ENCODE measurements at places on chromosomes 7 and 10. TPM values are rescaled to one million over a fixed set of nuclear protein-coding genes. Genes with fewer than 3 reads are reported as not detected.

Gene GIMAP8
- polyA plus RNA-seq = 9.4 TPM

- no peak for DNase-seq
Measured at GRCh38 chr10:114520453-114520852, 116.2 kb upstream of the AFAP1L2 start.

Gene SEPTIN14
- 0.19 TPM for polyA plus RNA-seq

DNA sequence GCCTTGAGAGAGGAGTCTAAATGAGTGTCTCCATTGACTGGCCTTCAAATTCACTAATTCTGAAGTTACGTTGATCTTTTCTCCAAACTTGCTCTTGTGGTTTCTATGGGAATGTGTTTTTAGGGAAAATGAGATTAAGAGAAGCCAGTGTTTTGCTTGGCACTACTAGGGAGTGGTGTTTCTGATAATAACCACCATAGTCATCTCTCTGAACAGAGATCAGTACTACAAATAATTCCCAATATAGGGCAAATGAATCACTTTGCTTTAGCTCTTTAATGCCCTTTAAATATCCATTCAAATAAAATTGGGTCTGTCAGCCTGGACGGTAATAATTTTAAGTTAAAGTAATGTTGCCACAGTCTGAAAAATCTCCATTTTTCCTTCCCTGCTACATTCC is 90.8 kb downstream of the NRF1 start:
- no peak for DNase-seq

Gene EN2
- polyA plus RNA-seq = 0.42 TPM

Gene FOXP2
- polyA plus RNA-seq = 10.0 TPM

DNA sequence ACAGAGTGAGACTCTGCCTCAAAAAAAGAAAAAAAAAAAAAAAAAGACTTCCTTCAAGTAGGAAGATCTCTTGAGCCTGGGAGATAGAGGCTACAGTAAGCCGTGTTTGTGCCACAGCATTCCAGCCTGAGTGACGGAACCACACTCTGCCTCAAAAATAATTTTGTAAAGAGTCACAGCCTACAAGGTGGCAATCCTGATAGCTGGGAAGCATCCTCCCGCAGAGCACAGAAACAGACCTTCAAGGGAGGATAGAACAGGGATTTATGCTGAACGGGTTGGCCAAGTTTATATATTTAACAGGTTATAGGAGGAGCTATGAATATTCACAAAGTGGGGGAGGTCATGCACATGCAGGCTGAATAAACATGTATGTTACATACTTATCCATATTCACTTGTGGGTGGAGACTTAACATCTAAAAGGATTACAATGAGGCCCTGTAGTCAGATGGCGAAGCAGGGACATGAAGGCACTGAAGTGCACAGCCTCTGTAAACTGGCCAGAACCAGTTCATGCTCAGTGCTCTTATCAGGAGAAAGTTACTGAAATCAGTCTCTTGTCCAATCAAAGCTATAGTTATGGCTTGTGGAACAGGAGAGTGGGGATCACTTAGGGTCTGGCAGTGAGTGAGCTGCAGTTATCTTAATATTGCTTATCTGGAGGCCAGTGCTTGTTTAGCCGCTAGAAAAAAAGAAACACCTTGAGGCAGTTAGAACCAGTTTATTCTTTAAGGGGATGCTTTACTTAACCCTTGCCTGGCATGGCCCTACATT is 6.8 kb downstream of the LMBR1 start:
- DNase-seq = no peak

DNA sequence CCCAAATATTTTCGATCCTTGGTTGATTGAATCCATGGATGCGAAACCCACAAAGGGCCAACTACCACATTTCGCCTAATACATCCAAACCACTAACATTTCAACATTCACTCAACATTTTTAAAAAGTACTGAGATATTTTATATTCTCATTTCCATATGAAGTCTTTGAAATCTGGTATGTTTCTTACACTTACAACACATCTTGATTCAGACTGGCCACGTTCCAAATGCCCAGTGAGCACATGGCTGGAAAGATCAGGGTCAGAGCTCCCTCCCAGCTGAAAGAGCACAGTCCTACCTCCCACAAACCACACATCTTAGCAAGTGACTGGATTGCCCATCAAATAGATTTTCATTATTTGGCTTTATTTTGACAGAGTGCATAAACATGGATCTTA is 18.9 kb downstream of the NCAPG2 start:
- DNase-seq = no peak

GRCh38 chr7:69108097-69108496 is 490.2 kb upstream of the AUTS2 start:
- DNase-seq = no peak

- no peak for DNase-seq
Measured at GRCh38 chr10:120824881-120825309, 26.3 kb upstream of the WDR11 start.

DNA sequence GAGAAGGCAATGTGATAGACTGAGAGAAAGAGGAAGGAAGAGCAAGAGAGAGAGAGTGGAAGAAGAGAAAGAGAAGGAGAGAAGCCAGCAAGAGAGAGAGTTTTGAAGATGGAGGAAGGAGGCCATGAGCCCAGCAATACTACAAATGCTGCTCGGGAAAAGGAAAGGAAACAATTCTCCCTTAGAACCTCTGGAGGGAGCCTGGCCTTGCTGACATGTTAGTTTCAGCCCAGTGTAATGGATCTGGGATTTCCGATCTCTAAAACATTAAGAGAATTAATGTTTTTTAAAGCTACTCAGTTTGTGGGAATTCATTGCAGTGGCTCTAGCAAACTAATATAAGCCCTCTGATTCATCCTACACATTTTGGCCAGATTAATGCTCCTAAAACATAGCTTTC is 206.8 kb upstream of the MTPN start:
- no peak for DNase-seq

- DNase-seq = no peak
Measured at GRCh38 chr10:59085711-59086502, 90.5 kb upstream of the PHYHIPL start.

GRCh38 chr10:9709849-9710248 is 1307.8 kb upstream of the CELF2 start:
- DNase-seq = no peak

- DNase-seq = no peak
Measured at GRCh38 chr7:7934945-7935344, 33.7 kb upstream of the GLCCI1 start.

- no peak for DNase-seq
Measured at GRCh38 chr10:127122831-127123230, 73.6 kb downstream of the INSYN2A start.

GRCh38 chr7:100472121-100472851 is 6.7 kb downstream of the TSC22D4 start:
- DNase-seq = no peak

DNA sequence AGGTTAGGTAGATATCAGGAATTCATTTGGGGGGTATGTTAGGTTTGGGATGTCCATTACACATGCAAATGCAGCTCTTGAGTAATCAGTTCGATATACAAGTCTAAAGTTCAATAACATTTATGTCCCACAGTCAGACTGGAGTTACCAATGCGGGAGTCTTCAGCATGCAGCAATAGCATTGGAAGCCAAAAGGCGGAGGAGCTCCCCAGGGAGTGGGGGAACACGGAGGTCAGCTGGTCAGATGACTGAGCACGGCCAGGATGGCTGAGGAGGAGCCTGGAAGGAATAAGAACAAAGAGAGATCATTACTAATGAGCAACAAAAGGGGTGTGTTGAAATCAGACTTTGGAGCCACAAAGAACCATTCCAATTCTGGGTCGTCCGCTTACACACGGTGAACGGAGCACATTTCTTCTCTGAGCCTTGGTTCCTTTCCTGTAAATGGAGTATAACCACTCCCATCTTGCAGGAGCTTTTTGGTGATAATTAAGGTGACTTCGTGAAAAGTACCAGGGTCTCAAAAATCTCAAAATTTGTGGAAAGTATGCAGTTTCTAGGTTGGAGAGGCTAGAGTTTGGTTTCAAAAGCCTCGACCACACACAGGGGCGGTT is 478 bp upstream of the ZNF22 start:
- DNase-seq = no peak

DNA sequence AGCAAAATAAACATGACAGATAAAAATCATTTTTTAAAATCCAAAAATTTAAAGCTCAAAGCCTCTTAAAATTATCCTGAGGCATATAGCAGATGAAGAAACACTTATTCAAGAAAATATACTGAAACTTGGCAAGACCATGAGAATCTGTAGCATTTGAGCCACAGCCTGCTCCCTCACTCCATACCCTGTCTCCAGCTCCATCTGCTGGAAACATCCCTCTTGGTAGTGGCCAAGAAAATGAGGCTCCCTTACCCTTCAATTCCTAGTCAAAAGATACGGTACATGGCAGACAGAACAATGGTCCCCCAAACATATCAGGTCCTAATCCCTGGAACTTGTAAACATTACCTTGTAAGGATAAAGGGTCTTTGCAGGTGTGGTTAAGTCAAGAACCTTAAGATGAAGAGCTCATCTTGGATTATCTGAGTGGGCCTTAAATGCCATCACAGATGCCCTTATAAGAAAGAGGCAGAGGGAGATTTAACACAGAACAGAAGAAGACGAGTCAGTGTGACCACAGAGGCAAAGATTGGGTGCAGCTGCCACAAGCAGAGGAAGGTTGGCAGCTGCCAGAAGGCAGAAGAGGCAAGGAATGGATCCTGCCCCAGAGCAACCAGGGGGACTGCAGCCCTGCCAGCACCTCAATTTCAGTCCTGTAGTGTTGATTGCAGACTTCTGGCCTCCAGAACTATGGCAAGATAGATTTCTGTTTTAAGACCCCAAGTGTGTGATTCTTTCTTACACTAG is 149.4 kb downstream of the ZNF248 start:
- DNase-seq = no peak

DNA sequence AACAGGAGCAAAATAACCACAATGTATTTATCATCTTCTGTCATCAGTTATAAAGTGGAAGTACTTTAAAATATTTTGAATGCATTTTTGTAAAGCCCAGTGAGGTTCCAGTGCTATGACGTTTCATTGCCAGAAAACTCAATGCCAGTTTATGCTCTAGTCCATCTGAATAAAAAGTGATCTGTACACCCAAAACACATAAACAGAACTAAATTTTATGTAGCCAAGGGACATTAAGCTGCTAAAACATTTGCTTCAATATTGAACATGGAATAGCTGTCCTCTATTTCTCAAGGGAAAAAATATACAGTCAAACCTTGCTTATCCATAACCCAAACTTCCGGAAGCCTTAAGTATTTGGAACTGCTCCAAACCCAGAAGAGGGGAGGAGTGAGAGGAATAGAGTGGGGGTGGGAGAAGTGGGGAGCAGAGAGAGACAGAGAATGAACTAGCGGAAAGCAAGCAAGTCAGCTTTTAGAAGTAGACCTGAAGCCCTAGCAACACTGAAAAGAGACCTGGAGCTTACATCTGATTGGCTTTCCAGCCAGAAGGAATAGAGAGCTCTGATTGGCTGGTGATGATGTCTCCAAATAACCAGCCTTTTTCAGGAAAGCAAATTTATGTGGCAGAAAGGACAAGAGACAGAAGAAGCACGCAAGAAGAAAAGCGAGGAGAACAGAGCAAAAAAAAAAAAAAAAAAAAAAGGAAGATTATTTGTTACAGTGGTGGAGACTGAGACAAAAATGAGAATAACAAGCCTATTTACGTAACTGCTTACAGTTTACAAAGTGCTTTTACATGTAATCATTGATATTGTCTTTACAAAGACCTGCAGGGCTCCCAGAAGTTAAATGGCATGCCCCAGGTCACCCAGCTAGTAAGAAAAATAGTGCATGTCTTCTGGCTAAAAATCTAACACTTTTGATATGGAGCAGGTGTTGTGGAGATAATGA is 196.0 kb downstream of the RNLS start:
- peak; percentile 73 for DNase-seq

- DNase-seq = no peak
Measured at GRCh38 chr7:15327001-15327400, 234.8 kb downstream of the AGMO start.

Gene PDZD7
- polyA plus RNA-seq = 3.8 TPM

- DNase-seq = no peak
Measured at GRCh38 chr7:45659496-45660139, 85.5 kb downstream of the ADCY1 start.

Gene KNDC1
- polyA plus RNA-seq = 4.9 TPM

DNA sequence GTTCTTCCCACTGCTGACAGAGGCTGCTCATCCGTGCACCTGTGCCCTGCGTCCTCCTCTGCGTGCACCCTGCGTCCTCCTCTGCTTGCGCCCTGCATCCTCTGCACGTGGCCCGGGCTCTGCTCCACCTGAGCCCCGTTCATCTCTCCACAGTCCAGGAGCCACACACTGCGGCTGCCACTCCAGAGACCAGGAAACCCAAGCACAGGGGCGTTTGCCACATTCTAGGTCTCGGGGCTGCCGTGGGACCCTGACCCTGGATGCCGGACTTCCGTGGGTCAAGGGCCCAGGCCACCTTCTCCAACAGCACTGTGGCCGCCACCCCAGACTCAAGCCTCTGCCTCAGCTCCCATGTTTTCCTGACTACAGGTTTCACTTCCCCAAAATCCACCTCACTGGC is 460.4 kb downstream of the PTPRN2 start:
- no peak for DNase-seq

Gene BEND7
- 37.9 TPM for polyA plus RNA-seq

GRCh38 chr10:60086421-60086820 is 180.1 kb upstream of the CCDC6 start:
- DNase-seq = no peak

Gene LOXL4
- 4.0 TPM for polyA plus RNA-seq

GRCh38 chr7:151140826-151141225 is 26.7 kb downstream of the GBX1 start:
- DNase-seq = no peak

DNA sequence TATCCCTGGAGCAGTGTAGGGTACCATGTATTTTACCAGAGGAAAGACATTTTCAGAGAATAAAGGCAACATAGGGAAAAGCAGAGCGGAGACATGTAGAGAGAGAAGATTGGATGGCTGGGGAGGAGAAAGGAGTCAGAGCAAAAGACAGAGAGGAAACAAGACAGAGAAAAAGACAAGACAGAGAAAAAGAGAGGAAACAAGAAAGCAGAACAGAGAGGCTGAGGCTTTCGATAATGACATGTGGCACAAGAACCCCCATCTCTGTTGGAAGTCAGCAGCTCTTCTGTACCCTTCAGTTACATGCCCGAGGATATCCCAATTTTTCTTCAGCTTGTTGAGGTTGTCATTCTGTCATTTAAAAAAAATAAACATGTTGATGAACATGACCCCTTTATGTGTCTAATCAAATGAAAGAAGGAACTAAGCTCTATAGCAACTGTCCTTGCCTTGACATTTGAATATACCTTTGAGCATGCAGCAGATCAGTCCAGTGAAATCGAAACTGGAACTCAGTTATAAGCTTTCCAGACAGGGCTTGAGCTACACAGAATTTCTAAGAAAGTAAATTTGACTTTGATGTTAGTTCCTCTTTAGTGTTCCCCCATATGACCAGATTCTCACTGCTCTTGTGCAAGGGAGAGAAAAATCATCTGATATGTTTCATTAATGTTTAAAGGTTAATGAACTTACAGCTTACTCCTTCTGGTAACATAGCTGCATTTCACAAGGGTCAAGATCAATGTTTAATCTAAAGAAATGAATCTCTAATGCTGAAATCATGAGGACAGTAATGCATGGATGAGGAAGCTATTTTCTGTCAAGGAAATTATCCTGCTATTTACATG is 75.1 kb upstream of the SP4 start:
- DNase-seq = no peak

Gene OR2A12
- 0.06 TPM for polyA plus RNA-seq

Gene CFTR
- polyA plus RNA-seq = 6.0 TPM
